ENCODE measurements at places on chromosomes 5 and 9.

DNA sequence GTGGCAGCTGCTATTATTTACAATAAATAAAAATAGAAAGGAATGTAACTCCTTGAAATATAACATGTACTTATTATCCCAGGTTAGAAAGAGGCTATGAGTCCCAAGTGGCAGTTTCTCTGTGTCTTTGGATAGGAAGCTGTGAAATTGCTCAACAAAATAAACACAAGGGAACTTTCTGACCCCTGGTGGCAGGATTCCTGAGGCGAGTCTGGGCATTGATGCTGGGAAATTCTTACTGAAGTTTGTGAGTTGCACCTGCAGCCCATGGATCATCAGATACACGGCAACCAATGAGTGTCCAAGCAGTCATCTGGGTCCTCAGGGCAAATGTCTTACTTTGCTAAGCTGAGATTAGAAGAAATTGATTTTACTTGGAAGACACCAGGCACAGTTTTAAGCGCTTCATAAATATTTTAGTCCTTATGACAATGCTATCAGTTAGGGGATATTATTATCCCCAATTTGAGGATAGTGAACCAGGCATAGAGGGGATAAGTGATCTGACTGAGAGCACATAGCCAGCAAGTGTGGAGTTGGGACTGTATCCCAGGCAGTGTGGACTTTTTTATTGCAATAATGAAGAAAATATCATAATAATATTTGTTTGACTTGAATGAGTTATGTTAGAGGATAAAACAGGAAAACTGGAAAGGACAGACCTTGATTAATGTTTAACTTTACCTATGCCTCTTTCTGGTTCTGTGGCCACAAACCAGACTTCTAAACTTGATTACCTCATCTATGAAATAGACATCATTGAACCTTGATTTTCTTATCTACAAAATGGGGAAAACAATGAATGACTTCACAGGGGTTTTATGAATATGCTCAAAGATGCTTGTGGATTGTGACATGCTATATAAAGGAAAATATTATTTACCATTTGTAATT, 265.5 kb upstream of the ADAMTSL1 start:
- DNase-seq: peak; percentile 77

DNA sequence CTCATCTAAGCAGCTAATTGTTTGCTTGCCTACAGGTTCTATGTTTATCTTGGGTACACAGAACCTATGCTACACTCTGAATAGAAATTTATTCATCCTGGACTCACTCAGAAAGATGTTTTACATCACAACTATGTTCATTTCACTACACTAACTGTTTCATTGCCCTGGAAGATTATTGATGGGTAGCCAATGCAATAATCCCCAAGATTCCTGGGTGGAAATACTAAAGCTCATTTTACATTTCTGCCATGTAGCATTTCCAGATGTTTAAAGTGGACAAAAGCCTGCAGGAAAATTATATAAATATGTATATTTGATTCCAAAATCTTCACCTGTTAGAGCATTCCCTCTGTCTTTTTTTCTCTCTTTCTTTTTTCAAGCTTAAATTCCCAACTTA, 51.9 kb upstream of the IL7R start:
- no peak for DNase-seq

DNA sequence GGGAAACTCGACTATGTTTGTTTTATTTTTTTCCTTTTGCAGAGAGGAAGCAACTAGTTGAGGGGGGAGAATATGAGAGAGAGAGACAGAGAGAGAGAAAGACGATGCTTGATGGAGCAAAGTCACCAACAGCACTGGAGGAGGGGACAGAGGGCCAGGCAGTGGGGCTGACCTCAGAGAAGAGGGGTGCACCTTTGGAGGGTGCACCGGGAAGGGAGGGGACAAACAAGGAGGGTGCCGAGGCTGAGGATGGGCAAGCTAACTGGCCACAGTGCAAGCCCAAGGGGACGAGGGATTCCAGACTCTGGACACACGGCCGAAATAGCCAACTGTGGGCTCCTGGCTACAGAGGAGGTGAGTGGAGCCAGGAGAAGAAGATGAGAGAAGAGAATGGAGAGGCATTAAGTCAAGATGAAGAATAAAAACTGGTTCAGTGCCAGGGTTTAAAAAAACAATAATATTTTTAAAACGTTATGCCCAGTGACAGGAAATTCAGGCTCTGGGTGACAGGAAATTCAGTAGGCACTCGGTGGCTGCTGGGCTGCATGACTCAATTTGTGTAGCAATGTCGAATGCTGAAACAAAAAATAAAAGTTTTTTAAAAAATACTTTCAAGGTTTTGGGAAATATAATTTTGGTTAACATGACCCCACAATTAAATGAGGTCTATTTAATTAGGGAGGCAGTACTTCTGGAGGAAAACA, 13.3 kb upstream of the GLRX start:
- DNase-seq: no peak

GRCh38 chr5:79436224-79436623, 77.7 kb downstream of the HOMER1 start:
- DNase-seq: no peak

- DNase-seq: no peak
These were observed 16.2 kb downstream of the ISOC1 start for GRCh38 chr5:129110742-129111141.

- DNase-seq: no peak
These were observed 228.0 kb downstream of the TLE4 start for GRCh38 chr9:79799691-79800335.

All from PC-3 (cell line).